ENCODE measurements at places on chromosomes 4 and X.

DNA sequence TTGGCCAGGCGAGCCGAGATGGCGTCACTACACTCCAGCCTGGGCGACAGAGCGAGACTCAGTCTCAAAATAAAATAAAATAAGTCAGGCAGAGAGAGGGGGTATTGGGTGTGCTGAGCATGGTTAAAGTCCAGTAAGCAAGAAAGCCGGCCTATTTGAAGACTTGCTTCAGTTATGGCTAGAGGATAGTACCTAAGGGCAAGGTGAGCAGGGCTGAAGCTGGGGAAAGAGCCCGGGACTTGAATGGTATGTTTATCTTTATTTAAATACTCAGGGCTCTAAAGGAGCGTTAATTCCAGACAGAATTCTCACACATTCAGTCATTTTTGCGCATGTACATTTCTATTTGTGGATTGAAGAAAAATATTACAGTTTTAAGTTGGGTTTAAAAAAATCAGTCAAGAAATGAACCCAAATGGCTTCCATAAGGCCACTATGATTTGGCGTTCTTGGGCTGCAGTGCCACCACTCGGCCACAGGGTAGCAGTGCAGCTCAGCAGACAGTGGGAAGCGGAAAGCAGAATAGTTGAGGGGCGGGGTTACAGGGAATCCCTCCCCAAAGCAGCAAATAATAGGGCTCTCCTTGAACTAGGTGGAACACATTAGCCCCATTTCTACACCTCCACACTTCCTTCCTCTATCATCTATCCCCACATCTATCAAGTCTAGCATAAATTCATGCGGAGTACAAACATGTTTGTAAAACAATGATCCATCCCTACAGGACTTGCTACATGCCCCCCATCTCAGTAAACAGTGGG lies 37.2 kb upstream of the SH3D19 start:
- peak; percentile 37 for DNase-seq

GRCh38 chr4:11037637-11038036 lies 353.1 kb upstream of the CLNK start:
- no peak for DNase-seq

DNA sequence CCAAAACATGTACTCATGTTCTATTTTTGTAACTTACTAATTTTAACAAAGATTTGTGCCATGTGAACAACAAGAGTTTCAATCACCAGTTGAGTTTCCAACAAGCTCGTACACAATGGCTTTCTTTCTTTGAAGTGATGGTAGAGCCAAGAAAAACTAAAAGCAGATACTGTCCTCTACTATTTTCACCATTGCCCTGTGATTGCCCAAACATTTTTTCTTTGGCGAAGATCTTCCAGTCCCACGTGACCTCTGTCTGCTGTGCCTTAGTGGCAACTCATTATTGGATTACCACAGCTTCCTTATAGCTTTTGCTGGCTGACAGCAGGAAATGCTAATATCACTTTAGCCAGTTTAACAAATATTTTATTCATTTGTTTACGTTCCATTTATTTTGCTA lies 1147.1 kb downstream of the STIM2 start:
- DNase-seq = no peak

GRCh38 chr4:41787931-41788330 lies 39.4 kb upstream of the PHOX2B start:
- DNase-seq = no peak

DNA sequence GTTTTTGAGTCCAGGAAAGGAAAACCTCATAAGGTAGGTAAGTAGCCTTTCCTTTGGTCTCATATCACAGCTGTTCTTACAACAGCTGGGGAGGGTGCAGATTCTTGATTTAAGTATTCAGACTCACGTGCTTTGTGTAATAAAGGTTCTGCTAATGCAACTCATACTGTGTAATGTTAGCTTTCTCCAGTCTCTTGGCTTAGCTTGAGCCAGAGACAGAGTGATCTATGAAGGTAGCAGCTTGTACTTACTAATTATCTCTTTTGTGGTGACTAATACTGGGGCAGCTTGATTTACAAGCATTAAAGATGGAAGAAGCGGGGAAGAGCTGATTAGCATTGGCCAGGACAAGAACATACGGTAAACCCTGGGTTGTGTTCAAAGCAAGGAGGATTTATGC lies 80.3 kb downstream of the LNX1 start:
- no peak for DNase-seq

- no peak for DNase-seq
Measured at GRCh38 chr4:81040012-81040659, 9.6 kb downstream of the BMP3 start.

- DNase-seq = peak; percentile 5
Measured at GRCh38 chr4:3203971-3204431, 45.0 kb upstream of the MSANTD1 start.

GRCh38 chr4:8399298-8399697 lies 41.2 kb downstream of the ACOX3 start:
- no peak for DNase-seq

GRCh38 chrX:120736989-120737388 lies 107.1 kb upstream of the C1GALT1C1 start:
- DNase-seq = no peak

- DNase-seq = no peak
Measured at GRCh38 chrX:13147733-13148132, 103.3 kb upstream of the FAM9C start.

DNA sequence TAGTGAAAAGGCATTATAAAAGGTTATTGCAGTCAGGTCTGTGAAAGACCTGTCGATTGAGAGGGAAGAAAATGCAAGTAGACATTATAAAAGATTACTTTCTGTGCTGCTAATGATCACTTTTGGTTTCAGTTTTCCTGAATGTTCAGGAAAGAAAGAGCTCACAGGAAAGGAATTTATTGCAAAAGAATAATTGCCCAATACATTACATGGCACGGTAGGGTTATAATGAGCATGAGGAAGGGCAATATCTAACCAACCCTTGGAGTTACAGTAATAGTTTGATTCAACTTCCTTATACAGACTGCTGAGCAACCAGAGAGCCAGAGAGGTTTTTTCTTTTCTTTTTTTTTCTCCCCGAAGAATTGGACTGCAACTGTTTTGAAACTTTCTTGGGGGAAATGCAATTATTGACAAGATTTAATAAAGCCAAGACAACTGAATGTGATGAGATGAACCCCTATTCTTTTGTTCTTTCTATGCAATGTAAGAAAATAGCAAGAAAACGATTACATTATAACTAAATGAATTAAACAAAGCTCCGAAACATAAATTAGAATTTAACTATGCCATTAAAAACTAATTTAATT lies 247.0 kb downstream of the C4orf33 start:
- DNase-seq = peak; percentile 46

DNA sequence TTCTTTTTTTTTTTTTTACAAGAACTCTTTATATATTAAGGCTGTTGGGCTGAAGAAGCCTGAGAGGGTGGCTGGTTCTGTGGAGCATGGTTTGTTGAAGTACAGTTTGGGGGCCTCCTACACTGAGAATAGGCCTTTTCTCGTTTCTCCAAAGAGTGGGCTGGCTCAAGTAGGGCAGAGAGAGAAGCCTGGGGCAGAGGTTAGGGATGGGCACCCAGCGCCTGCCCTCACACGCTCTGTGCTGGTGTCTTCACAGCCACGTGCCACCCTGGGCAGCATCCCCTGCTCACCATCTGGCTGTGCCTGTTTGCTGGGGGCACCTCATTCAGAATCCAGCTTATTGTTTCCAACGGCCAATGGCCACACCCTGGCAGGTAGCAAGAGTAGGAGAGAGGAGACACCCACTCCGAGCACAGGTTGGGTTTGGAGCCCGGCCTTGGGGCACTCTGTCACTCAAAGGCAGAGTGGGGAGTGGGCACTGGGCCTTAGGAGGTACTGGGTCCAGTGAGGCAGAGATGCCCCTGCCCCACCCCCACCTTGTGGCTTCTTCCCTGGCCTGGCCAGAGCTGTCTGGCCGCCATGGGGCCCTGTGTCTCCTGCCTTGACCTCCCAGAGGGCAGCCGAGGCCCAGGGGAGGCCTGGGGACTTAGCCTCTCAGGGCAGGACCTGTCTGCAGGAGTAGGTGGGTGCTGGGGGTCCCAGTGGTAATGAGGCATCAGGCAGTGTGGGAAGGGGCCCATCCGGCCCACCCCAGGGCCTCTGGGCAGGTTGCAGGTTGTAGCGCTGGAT lies 2.9 kb downstream of the MSANTD1 start:
- DNase-seq = no peak

- DNase-seq = no peak
Measured at GRCh38 chr4:178329226-178329872, 887.1 kb upstream of the AGA start.

GRCh38 chrX:41452565-41453356 lies 5.6 kb downstream of the NYX start:
- DNase-seq = no peak

DNA sequence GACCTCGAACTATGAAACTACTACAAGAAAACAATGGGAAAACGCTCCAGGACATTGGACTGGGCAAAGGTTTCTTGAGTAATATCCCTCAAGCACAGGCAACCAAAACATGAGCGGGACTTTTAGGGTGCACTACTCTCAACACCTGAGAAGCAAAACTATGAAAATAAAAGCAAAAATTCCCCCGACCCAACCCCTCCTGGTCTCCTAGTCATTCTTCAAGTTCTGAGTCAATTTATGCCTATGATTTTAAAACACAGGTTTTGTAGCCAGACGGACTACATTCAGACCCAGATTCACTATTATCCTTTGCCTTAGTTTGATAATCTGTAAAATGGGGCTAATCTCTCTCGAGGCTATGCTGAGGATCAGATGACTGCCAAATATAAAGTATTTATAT lies 97.0 kb downstream of the SOWAHB start:
- no peak for DNase-seq

DNA sequence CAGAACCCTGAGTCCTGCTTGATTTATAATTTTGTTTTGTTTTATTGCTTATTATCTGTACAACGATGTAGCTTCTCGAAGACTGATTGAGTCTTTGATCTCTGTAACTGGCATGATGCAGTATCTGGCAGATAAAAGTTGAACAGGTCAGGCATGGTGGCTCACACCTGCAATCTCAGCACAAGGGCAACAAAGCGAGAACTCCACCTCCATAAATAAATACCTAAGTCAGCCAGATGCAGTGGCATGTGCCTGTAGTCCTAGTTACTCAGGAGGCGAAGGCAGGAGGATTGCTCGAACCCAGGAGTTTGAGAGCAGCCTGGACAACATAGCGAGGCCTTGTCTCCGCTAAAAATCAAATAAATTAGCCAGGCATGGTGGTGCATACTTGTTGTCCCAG lies 15.7 kb upstream of the WDR19 start:
- DNase-seq = no peak

- DNase-seq = peak; percentile 34
Measured at GRCh38 chr4:72340803-72341431, 228.1 kb downstream of the ADAMTS3 start.

DNA sequence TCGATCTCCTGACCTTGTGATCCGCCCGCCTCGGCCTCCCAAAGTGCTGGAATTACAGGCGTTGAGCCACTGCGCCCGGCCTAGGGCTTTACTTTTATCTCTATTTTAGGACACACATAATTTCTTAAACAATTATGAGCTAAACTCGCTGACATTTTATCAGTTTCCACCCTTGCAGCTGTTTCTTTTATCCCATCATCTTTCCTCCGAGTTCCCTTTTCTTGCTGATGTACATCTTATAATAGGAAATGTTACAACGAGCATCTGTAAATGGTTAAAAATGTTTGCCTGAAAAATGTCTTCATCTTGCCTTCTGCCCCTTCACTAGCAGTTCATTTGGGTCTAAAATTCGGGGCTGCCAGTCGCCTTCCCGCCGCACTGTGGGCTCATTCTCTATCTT lies 41.2 kb downstream of the ZFYVE28 start:
- no peak for DNase-seq

- DNase-seq = no peak
Measured at GRCh38 chr4:60934566-60935295, 265.4 kb upstream of the ADGRL3 start.

GRCh38 chr4:1410491-1411325 lies 4.5 kb upstream of the NKX1-1 start:
- peak; percentile 4 for DNase-seq

- DNase-seq = no peak
Measured at GRCh38 chrX:79524642-79525041, 157.5 kb upstream of the ITM2A start.

- DNase-seq = no peak
Measured at GRCh38 chrX:103330681-103331288, 746 bp downstream of the TCEAL7 start.

- DNase-seq = no peak
Measured at GRCh38 chrX:7146703-7147412, 654 bp upstream of the STS start.

GRCh38 chrX:24355095-24355494 lies 5.3 kb upstream of the SUPT20HL1 start:
- DNase-seq = no peak

- DNase-seq = peak; percentile 30
Measured at GRCh38 chr4:59553721-59554091, 1646.4 kb upstream of the ADGRL3 start.

GRCh38 chrX:37921758-37922157 lies 74.4 kb upstream of the DYNLT3 start:
- DNase-seq = no peak

GRCh38 chrX:1112321-1112720 lies 100.1 kb downstream of the CRLF2 start:
- DNase-seq = no peak

- DNase-seq = no peak
Measured at GRCh38 chr4:54395013-54395527, 166.0 kb downstream of the PDGFRA start.

DNA sequence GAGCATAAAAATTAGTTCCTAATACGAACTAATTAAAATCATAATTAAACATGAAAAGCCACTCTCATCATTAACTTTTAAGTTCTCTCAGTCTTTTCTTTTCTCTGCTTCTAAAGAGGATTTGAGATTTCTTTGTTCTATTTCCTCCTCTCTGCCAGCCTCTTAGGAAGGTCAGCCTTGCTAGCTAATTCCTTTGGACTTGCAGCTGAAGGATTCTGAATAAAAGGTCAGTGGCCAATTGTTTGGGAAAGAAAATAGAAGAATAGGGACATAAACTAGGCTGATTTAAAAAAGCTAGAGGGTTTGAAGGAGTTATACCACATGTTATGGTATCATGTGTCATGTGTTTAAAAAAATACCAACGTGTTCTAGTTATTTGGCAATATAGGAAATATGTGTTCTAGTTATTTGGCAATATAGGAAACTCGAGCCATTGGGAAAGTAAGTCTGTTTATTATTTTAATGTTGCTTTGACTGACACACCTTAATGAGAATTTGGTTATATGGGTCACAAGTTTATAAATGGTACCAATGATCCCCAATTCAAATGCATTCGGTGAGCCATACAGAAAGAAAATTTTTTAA lies 1668.7 kb upstream of the PCDH7 start:
- DNase-seq = no peak

DNA sequence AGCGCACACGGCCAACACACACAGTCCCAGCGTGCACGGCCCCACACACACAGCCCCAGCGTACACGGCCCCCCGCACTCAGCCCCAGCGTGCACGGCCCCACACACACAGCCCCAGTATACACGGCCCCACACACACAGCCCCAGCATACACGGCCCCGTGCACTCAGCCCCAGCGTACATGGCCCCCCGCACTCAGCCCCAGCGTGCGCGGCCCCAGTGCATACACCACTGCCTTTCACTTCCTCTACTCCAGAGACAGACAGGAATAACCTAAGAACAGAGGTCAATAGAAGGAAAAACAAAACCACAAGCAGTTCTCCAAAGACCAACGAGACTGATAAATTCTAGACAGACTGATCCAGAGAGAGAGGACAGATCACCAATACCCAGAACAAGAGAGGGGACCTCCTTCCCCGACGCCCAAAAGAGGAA lies 17.1 kb downstream of the GAK start:
- DNase-seq = no peak

All from retinal pigment epithelial cell (primary cell).